A549 treated with Hydrocortisone at 1 μM for 4 hours (cell line): ENCODE measurements at places on chromosomes 13 and 19. TPM values are rescaled to one million over a fixed set of nuclear protein-coding genes. Genes with fewer than 3 reads are reported as not detected.

The BTBD2 gene
- 35.7 to 46.5 TPM (median 41.7 TPM) in 5 replicates for total RNA-seq

The MAB21L1 gene
- total RNA-seq, result not detected in 5 replicates

The ZNF20 gene
- total RNA-seq, result 0.08 to 0.44 TPM (median 0.20 TPM) in 4 of 5 replicates, not detected in the other

The ACER1 gene
- total RNA-seq, result not detected in 5 replicates

The PEPD gene
- total RNA-seq, result 113 to 122 TPM (median 119 TPM) in 5 replicates

The ZNF790 gene
- 0.10 to 0.29 TPM (median 0.18 TPM) in 5 replicates for total RNA-seq

The UBL5 gene
- 389 to 450 TPM (median 420 TPM) in 5 replicates for total RNA-seq

The CCDC169 gene
- 0.16 to 0.67 TPM (median 0.22 TPM) in 5 replicates for total RNA-seq
